ENCODE measurements at places on chromosomes 3 and 15. TPM values are rescaled to one million over a fixed set of nuclear protein-coding genes. Genes with fewer than 3 reads are reported as not detected.

The TRIM42 gene
- not detected for polyA plus RNA-seq

The VGLL3 gene
- 5.7 TPM for polyA plus RNA-seq

GRCh38 chr15:40857601-40858341, 13.9 kb downstream of the SPINT1 start:
- DNase-seq, result peak; percentile 86

DNA sequence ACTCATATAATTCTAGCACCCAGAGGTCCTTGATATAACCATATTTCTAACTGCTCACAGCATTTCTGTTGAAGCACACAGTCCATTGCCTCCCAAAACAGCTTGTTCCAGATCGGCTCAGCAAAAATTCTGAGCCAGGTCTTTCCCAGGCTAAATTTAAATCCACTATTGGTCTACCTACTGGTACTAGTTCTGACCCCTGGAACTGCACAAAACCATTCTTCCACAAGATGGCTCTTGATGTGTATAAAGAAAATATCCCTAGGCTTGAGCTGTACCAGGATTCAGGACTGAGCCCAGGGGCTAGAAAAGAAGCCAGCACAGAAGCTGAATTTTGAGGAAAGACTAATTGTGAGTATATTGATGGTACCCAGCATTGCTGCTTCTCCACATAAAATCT, 75.4 kb upstream of the ABHD17C start:
- DNase-seq, result no peak

- DNase-seq, result no peak
Measured at GRCh38 chr3:70568626-70569025, 256.2 kb upstream of the MDFIC2 start.

DNA sequence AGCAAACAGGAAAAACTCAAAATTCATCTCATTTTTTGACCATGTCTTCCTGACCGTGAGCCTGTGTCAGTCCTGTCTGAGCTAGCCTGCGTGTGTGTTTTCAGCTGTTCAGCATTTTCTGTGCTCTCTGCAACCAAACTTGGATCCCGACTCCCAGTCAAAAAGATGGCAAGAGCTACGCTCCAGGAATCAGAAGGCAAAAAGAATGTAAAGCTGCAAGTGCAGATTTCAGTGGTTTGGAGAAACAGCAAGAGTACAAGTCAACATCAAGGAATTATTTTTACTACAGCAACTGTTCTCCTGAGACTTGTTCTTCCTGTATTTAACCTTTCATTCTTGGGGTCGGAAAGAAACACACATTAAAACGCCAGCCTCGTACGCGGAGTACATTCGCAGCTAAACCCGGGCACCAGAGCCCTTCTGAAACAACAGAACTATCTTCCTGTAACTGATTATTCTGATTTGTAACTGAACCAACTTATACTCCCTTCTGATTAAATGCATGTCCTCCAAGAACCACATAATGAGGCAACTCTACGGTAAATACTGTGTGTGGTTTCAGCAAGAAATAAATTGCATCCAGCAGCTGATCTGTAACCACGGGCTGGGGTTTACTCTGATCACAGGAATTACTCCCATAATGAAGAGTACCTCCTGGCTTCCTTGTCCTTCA, 107.4 kb downstream of the LRIG1 start:
- DNase-seq, result no peak

DNA sequence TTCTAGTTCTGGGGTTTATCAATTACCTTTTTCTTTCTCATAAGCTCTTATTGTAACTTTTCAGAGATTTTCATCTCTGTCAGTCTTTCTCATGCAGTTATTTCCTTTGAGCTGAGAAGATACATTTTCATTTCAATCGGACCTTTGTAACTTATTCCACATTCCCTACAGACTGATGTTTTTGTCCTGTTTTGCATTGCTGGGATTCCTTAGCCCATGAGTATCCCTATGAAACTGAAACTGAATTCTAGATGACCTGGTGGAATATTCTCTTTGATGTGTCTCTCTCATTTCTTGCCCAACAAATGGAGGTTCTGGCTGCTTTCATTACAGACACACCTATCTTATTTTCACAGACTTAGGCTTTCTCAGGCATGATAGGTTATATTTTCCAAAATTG, 10.5 kb upstream of the EPHA6 start:
- DNase-seq, result no peak

- no peak for DNase-seq
Measured at GRCh38 chr15:48086576-48086975, 34.2 kb upstream of the SLC24A5 start.

DNA sequence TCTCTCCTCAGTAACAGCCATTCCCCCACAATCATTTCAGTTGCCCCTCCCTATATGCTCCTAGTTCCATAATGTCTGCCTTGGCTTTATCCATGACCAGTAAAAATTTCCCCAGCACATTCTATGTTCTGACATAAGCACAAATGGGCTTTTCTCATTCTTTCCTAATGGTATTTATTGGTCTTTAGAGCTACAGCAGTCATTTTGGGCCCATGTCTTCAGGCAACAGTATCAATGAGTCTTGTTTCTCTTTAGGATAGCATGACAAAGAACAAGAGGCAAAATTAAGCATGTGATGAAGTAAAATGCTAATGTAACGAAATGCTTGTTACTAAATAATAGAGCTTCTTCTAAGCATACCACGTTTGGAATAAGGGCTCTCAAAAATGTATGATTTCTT, 8.2 kb downstream of the DPP8 start:
- no peak for DNase-seq

DNA sequence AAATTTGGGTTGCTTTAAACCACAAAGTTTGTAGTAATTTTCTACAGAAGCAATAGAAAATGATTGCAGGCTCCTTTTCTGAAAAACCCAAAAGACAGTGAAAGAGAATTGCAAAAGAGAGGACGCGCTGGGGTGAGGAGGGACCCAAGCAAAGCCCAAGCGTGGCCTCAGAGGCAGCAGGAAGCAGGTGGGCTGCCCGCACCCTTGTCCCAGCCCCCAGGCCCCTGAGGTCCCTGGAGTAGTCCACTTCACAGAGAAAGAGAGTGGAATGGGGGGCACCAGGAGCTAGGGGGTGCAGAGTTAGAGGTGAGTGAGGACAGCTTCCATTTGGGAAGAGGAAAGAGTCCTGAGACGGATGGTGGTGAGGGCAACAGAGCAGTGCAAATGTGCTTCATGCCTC, 11.6 kb downstream of the DNAJB8 start:
- no peak for DNase-seq

DNA sequence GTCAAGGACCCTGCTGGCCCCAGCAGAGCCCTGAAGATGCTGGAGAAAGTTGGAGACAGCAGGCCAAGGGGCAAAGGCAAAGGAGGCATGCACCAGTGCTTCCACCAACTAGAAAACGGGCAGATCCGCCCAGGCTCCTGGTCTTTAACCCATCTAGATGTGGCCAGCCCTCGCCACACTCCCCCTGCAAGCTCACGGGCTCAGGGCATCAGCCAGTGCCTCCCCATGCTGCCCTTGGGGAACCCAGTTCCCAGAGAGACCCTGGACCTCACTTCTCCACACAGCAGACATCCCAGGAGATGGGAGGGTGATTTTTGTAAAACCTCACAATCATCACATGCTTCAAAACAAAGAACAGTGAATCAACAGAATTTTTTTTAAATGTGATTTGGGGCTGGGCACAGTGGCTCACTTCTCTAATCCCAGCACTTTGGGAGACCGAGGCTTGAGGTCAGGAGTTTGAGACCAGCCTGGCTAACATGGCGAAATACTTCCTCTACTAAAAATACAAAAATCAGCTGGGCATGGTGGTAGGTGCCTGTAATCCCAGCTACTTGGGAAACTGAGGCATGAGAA, 24.5 kb downstream of the CYFIP1 start:
- DNase-seq, result no peak

DNA sequence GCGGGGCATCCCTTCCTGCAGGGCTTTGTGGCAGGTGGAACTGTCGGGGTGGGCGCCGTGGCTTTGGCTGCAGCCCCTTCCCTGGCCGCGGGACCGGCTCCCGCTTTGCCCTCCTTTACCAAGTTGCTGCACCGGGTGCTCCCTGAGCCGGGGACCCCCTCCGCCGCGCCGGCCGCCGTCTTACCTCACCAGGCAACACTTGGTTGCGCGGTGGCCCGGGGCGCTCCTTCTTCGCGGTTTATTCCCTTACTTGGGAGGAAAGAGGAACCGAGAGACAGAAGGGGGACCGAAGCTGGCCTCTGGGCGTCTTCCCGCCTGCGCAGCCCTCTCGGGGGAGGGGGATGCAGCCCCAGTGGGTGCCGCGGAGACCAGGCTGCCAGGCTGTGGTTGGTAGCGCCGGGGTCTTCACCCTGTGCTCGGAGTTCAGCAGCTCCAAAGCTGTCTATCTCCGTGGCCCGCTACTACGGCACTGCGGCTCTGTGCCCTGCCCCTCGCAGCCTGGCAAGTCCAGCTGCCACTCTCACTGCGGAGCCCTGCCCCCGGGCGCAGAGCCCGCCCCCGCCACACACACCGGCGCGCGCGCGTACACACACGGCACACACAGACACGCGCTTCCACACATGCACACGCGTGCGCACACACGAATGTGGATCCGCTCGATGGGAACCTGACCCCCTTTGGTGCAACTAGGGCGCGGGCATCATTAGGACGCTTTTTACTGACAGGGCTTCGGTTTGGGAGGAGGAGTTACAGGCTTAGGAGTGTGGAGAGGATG, at the start of gene DGKG:
Gene DGKG (minus strand): TSS at position 473 of the 775 bp plus-strand sequence. CDS start 41,775 bp downstream, outside the sequence.
- DNase-seq, result no peak

Data from urinary bladder (tissue), 4 donors.